ENCODE measurements at places on chromosomes 5 and 9. TPM values are rescaled to one million over a fixed set of nuclear protein-coding genes. Genes with fewer than 3 reads are reported as not detected.

Gene IFNA13
- total RNA-seq: not detected

Gene AGXT2
- total RNA-seq: not detected

Gene RASEF
- total RNA-seq: 0.07 TPM

Gene CCDC183
- 0.26 TPM for total RNA-seq

Gene PFN3
- not detected for total RNA-seq

Gene INSYN2B
- total RNA-seq: 21.4 TPM

All from pulmonary artery endothelial cell (primary cell).